ENCODE measurements at places on chromosomes 7 and 10.

GRCh38 chr10:94205396-94205831, 157.3 kb downstream of the NOC3L start:
- DNase-seq = peak; percentile 13

DNA sequence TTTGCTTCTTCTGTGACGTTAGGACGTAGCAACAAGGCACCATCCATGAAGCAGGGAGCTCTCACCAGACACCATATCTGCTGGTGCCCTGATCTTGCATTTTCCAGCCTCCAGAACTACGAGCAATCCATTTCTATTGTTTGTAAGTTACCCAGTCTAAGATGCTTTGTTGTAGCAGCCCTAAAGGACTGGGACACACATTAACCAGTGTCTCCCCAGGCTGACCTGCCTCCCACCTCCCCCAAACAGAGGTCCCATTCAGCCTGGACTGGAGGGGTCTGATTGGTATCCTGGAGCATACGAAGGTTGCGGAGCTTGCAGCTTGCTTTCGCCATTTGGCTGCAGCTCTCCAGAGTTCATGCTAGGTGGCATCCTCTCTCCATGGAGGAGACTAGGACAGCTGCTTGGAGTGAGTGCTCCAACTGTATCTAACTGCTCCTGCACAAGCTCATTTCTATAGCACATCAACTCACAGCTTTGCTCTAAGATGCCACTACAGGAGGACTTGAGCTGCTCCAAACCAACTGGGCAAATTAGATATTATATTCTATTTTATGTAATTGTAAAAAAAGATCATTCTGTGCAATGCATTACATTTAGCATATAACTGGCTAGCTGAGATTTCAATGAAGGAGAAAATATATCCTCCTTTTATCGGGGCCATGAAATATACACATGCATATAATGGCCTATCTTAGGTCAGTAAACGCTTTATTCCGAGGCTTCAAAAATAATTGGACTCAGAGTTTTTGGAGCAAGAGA, 8.0 kb upstream of the GRK5 start:
- peak; percentile 88 for DNase-seq

- peak; percentile 63 for DNase-seq
These were observed 111.7 kb upstream of the MBL2 start for GRCh38 chr10:52883996-52884871.

- no peak for DNase-seq
These were observed 150.4 kb upstream of the NEBL start for GRCh38 chr10:21047511-21047910.

GRCh38 chr10:120963594-120964220, 112.5 kb downstream of the WDR11 start:
- no peak for DNase-seq

- peak; percentile 98 for DNase-seq
These were observed 178.8 kb downstream of the REEP3 start for GRCh38 chr10:63699785-63700613.

- no peak for DNase-seq
These were observed 66.7 kb upstream of the FGL2 start for GRCh38 chr7:77266291-77266794.

DNA sequence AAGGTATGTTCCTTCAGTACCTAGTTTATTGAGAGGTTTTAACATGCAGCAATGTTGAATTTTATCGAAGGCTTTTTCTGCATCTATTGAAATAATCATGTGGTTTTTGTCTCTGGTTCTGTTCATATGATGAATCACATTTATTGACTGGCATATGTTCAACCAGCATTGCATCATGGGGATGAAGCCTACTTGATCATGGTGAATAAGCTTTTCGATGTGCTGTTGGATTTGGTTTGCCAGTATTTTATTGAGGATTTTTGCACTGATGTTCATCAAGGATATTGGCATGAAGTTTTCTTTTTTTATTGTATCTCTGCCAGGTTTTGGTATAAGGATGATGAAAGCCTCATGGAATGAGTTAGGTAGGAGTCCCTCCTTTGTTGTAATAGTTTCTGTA, 204.0 kb upstream of the GNAI1 start:
- peak; percentile 39 for DNase-seq

- DNase-seq = peak; percentile 76
These were observed 97.6 kb downstream of the CCNY start for GRCh38 chr10:35433851-35434426.

- DNase-seq = no peak
These were observed 740.6 kb downstream of the LRMDA start for GRCh38 chr10:76172020-76172419.

GRCh38 chr10:104406715-104407650, 53.4 kb downstream of the CFAP58 start:
- peak; percentile 78 for DNase-seq

GRCh38 chr10:96712662-96713271, 7.5 kb downstream of the PIK3AP1 start:
- DNase-seq = no peak

DNA sequence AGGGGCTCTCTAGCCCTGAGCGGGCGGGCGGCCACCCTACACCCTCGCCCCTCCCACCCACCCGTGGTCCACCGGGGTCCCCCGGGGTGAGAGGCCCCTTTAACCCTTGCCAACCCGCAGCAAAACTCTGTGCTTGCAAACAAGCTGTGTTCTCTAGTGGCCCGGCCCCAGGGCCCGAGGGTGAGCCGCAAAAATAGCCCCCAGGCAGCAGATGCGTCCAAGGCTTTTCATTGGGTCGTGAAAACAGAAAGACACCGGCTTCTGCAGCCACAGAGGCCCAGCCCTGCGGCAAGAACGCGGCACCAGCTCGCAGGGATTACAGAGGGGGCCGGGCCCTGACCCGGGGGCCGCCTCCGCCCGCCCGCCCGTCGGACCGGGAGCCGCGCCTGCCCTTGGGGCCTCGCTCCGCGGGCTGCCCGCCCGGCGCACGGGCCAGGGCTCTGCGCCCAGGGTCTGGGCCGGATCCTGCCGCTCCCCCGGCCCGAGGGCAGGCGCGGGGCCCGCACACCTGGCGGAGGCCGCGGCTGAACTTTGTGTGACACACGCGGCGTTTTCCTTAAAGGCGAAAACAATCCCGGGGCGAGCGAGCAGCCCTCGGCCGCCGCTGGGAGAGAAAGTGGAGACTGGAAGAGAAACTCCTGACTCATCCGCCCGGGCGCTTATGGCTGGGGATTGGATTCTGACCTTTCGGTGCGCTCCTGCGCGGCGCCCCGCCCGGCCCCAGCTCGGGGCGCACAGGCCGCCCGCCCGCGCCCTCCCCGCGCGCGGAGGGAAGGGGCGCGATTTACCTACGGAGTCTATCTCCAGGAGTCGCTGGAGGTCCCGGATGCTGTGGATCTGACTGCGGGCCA, 2.8 kb downstream of the PDGFA start:
- peak; percentile 93 for DNase-seq

DNA sequence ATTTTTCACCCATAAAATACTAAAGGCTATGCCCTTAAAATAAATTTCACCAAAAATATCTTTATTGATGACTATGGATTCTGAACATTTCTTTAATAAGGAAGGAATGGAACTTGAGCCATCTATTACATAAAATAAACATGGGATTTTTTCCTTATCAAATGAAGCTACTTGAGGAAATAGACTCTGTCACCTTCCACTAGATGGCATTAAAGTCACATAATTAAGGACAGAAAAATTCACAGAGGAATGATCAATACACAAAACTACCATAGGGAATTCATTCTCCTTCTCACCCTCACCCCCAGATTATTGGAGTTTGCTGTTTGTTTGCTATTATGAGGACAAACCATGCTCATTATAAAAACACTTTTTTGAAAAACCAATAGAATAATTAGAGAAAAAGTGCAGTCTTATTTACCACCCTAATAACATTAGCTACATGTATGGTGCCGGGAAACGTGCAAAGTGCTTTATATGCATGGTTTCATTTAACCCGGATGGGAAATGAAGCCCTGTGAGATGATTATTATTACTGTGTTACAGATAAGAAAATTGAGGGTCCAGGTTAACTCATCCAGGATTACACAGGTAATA, 21.1 kb upstream of the FOXI2 start:
- peak; percentile 38 for DNase-seq

DNA sequence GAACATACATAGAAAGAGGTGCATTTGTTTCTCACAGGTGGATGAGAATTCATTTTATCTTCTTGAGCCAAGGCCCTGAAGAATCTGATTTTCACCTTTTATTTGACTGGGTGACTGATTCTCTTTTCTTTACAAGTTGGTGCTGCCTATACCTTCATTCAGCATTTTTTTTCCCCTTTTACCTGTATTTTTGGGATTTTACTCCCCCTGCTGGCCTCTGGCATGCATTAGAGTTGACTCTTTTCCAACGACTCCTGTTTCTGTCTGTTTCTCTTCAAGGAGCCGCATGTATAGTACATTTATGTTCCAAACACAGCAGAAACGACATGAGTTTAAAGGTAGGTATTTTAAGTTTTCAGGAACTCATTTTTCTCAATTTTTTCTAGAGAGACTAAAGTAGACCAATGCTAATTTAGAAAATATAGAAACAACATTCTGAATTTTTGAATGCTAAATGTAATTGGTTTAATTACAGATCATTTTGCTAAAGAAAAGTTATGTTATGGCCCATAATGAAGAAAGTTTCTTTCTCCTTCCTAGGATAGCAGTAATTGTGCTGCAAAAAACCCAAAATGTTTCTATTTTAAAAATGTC, 149.8 kb upstream of the HDAC9 start:
- peak; percentile 69 for DNase-seq

DNA sequence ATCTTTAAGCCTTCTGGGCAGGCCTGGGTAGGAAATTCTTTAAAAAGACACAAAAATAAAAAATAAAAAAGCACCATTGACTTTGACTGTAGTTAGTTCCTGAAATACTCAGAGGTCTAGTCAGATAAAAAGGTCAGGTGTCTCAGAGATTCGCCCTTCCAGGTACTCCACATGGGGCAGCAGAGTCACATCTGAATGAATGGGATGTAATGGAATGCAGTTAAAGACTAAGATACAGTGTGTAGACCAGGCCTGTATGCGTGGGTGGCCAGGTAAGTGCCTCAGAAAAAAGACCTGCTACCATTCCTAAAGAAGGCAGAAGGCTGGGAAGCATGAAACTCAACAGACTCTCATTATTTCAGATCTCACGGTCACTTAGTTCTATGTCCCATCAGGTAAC, 68.6 kb upstream of the SEM1 start:
- DNase-seq = no peak

DNA sequence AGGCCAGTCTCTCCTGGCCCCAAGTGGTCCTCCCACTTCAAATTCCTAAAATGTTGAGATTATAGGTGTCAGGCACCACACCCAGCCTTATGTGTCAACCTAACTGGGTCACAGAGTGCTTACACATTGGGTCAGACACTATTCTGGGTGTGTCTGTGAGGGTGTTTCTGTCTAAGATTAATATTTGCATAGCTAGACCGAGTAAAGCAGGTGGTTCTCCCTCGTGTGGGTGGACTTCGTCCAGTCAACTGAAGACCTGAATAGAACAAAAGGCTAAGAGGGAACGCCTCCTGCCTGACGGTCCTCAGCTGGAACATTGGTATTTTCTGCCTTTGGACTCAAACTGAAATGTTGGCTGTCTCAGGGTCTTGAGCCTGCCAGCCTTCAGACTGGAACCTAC, 11.5 kb downstream of the PPIF start:
- DNase-seq = no peak

DNA sequence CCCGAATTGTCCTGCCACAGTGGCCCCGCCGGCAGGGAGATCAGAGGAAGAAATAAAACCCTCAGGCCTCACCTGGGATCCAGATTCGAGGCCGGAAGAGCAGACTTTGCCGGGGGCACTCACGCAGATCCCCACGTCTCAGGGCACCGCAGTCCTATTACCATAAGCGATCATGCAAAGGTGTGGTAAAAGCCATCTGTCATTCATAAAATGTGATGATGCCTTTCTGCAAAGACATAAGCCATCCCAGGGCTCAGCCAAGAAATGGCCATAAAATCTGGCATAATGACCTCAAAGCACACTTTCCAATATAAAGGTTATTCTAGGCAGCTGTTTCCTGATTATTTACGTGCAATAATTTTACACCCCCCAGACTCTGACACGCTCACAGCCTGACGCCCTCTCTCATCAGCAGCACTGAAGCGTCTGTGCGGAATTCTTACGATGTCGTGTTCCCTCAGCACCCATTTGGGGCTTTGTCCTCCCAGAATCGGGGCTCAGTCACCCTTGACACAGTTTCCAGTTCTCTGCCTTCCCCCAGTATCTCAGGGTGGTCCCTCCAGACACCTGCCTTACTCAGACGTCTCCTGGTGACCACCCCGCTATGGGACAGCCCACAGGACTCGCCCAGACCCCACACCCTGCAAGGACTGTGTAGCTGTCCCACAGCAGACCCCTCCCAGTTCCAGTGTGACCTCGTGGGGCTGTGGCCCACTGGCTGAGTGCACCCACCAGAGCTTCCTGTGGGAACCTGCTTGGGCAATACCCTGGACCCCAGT, 74.3 kb upstream of the FAM20C start:
- DNase-seq = no peak

- peak; percentile 46 for DNase-seq
These were observed 468.0 kb upstream of the FZD8 start for GRCh38 chr10:36110097-36110496.

DNA sequence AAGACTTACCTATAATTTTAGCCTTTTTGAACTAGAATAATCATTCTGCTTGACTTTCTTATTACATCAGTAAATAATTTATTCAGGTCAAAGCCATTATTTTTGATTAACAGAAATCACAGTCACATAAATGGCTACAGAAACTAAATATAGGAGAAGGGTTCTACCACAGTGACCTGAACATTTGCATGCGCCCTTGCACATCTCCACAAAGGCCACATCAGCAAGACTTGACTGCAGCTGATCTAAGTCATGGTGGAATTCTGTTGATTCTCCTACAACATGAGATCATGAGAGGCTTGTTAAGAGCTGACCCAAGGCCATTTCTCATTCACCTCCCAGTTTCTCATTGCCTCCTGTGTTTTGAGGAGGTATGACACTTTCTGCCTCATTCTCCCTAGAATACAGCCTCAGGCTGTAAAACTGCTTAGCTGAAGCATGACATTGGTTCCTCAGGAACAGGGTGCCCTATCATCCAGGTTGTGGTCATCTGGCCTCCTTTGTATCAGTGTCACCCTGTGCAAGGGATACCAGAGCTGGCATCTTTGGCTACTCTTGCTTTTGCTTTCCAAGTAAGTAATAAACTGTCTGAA, 6.7 kb upstream of the IMMP2L start:
- DNase-seq = no peak

- no peak for DNase-seq
These were observed 42.4 kb downstream of the KCTD7 start for GRCh38 chr7:66671034-66671433.

GRCh38 chr10:129085811-129086210, 381.2 kb upstream of the MGMT start:
- DNase-seq = peak; percentile 25

Data from GM23248 (cell line).